ENCODE measurements at places on chromosomes 3 and 15.

GRCh38 chr15:43749690-43750345, 3.6 kb downstream of the PDIA3 start:
- DNase-seq = peak; percentile 85

- no peak for DNase-seq
Measured at GRCh38 chr3:30596152-30596551, 10.2 kb upstream of the TGFBR2 start.

DNA sequence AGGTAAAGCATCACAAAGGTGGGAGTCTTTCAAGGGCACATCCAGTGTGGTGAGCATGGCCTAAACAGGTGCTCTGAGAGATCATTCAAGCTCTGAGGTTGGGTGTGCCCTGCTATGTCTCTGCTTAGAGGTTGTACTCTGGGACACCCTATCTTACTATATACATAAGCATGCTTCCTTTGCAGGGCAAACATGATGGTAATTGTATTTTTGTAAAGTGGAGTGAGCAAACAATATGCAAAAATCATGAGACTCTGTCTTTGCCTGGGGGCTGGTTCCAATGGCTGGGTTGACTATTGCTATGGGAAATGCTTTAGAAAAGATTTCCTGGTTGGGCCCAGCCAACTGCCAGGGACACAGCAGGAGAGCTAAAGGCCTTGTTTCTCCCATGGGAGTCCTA, 315.1 kb upstream of the TLE3 start:
- DNase-seq = no peak

DNA sequence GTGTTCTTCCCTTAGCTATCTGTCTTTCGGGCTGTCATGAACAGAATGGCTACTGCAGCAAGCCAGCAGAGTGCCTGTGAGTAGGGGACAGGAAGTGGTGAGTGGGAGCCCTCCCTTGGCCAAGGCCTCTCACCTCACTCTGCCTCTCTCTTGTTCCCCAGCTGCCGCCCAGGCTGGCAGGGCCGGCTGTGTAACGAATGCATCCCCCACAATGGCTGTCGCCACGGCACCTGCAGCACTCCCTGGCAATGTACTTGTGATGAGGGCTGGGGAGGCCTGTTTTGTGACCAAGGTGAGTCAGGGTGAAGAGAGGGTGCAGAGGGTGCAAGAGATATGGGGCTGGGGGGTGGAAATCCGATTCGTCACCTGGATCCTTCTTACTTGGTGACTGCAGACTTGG, 3.0 kb downstream of the DLL4 start:
- DNase-seq = no peak

DNA sequence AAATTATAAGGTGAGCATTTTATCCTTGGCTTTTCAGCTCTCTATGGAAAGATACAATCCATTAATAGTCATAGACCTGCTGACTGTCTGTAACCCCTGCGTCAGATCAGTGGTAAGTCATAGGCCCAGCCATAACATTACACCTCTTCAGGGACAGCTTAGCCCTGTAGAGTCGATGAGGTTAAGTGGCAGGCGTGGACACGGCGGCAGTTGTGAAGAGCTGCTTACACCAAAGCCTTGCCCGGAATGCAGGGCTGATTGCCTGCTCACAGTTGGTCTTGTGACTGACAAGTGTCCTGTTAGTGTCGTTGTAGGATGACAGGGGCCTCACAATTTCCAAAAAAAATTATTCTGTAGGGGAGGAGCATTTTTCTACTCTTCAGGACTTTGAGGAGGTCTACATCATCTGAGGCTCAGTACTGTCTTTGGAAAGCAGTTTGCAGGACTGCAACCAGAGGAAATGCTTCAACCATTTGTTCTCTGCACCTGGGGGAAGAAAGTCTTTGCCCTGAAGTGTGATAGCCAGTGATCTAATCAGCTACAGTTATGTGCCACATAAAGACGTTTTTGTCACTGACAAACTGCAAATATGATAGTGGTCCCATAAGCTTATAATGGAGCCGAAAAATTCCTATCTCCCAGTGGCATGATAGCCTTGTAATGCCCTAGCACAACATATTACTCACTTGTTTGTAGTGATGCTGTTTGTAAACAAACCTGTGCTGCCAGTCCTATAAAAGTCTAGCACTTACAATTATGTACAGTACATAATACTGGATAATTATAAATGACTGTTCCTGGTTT, 14.9 kb upstream of the SELENOT start:
- no peak for DNase-seq

- peak; percentile 52 for DNase-seq
Measured at GRCh38 chr3:146640955-146641867, 36.1 kb upstream of the PLSCR5 start.

DNA sequence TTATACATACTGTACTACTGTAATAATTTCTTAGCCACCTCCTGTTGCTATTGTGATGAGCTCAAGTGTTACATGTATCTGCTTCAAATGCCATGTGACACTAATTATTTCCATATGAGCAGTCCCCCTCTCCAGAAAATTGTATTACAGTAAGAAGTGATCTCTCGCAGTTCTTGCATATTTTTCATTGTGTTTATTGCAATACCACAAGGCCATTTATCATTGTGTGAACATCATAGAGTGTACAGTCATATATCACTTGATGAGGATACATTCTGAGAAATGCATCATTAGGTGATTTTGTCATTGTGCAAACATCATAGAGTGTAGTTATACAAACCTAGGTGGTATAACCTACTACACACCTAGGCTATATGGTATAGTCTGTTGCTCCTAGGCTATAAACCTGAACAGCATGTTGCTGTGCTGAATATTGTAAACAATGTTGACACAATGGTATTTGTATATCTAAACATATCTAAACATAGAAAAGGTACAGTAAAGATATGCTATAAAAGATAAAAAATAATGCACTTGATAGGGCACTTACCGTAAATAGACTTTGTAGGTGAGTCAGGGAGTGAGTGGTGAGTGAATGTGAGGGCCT, 189.6 kb upstream of the MLF1 start:
- DNase-seq = peak; percentile 0

Data from suppressor macrophage treated with lipopolysaccharide for 4 hours (primary cell).